Esophagus squamous epithelium (tissue), 5 donors: ENCODE measurements at places on chromosomes 11 and 22.

GRCh38 chr11:1009991-1010390 lies 26.5 kb downstream of the MUC6 start:
- no peak for DNase-seq

DNA sequence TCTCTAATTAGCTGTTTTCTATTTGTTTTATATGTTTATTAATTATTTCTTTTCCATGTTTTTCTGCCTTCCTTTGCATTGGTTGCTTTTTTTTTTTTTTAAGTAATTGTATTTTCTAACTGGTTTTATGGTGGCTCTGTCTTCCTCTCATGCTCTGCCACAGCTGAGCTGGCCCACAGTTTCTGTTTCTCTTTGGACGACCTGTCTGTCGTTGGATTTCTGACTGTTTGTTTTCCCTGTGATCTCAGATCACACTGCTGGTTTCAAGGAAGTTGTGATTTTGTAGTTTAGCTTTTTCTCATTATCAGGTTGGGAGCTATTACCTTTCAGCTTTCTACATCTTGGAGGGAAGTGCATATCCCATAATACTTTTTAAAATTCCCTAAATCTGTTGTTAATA lies 15.9 kb upstream of the OR6M1 start:
- DNase-seq = no peak

DNA sequence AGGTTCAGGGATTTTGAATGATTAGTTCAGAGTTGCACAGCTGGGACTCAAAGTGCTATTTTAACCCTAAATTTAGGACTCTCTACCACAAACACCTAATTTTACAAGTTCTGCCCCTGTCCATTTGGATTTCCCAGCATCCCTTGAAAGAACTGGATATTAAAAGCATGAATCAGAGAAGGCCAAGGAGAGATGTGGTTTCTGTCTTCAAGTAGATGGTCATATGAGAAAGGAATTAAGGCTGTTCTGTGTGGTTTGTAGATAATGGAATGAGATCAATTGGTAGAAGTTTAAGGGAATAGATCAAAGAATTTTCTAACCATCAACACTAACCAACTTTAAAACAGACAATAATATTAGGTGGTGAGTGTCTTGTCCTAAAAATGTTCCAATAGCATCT lies 106.4 kb upstream of the TENM4 start:
- DNase-seq = no peak

DNA sequence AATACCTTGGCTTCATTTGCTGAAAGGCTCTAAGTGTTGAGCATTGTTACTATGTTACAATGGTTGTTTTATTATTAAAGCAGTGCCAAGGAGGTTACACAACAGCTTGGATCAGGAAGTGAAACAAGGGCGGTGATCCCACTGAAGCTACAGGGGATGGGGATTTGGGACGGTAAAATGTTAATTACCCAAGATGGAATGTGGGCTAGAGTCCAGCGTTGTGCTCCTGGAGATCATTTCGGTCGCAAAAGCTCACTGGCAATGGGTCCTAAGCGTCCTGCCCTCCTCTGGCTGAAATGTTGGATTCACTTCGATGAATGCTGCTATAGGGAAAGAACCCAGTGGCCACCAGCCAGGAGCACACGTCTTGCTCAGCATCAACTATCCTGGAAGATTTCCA lies 48.3 kb downstream of the FAM83F start:
- DNase-seq = no peak

GRCh38 chr22:39593066-39593930 lies 22.7 kb downstream of the CACNA1I start:
- no peak for DNase-seq

GRCh38 chr11:14148653-14149273 lies 186.2 kb downstream of the SPON1 start:
- no peak for DNase-seq

DNA sequence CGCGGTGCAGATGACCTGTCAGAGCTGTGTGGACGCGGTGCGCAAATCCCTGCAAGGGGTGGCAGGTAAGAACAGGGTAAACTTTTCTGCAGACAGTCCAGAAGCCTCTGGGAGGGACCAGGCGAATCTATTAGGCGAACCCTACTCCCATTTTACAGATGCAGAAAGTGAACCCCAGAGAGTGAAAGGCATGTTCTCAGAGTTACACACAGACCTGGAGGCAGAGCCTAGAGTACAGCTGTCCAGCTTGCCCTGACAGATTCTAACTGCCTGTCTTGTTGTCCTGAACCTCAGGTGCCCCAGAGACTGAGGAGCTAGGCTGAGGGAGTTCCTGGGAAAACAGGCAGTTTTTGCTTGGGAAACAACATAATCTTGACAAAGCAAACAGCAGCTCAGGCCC lies 665 bp downstream of the CCS start:
- no peak for DNase-seq

DNA sequence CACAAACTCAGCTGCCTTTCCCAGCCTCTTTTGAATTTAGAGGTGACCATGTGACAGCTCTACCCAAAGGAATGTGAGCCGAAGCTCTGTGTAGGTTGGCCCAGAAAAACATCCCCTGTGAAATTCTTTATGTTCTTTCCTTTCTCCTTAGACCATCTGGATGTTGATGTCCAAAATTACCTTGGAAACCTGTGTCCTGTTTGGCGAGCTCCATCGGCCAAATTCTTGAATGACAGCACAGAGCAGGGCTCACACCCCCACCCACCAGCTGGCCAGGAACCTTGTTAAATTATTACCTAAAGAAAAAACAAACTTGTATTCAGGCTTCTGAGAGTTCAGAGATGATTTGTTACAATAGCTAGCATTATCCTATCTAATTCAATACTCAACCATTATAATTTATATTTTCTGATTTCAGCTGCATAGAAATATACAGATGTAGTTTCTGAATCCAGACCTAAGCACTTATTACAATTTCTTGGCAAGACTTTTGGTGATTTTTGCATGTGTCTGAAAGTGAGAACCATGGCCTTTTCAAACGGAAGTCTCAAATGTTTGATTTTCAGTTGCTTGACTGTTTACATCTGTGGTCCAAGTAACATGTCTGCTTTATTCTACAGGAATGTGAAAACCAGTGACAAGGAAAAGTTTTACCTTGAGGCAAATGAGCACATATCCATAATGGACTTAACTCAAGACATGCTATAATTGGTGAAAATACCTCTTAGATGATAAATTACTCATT lies 554.2 kb downstream of the NTM start:
- no peak for DNase-seq

DNA sequence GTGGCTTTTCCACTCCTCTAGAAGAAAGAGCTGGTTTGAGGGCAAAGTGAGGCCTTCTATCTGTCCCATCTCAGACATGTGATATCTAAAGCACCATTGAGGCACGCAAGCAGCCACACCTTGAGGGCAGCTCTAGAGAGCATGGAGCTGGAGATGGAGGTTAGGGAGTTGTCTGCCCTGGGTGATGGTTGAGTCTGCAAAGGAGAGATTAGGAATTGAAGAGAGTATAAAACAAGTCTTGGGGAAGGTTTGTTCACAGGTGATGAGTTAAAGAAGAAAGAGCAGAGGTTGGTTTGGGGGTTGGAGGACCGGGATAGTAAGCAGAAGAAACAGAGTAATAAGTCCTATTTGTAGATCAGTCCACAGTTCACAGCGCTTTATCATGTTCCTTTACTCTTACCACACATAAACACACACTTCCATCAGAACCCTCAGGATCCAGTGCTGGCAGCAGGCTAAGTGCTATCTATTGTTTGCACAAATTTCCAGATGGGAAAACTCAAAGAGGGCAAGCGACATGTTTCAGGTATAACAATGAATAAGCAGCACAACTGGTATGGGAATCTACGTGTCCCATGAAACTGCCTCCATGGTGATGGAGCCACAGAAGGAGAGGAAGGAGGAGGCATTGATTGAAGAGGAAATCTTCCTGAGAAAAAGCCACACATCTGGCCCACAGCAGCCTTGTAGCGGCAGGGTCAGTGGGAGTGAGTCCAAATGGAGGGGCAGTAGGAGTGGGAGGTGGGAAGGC lies 65.8 kb downstream of the RASSF10 start:
- DNase-seq = no peak

DNA sequence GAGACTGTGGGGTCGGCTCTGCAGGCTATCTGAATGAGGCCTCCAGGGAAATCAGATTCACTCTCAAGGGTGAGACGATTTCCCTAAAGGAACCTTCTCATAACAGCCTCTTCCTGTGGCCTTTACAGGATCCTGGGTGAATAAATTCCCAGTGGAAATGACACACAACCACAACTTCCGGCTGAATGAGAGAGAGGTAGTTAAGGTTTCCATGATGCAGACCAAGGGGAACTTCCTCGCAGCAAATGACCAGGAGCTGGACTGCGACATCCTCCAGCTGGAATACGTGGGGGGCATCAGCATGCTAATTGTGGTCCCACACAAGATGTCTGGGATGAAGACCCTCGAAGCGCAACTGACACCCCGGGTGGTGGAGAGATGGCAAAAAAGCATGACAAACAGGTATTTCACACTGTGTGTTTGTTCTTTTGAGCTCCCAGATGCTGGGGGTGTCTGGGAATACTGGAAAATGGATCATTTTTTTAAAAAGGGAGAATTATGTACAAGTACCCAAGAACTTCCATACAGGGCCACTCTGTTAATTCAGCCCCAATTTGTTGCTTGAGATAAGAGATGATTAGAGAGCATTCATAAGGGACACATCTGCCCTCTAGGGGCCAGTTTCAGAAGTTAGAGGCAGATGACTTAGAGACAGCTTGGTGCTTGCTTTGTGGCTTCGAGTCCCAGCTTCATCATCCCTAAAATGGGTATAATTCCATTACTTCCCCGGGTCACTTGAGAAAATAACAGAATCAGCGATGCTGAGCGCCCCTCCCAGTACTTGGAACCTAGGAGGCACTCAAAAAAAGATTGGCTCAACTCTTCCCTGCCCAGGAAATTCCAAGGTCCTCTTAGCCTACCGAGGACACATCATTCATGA lies 10.2 kb downstream of the SERPIND1 start:
- no peak for DNase-seq

DNA sequence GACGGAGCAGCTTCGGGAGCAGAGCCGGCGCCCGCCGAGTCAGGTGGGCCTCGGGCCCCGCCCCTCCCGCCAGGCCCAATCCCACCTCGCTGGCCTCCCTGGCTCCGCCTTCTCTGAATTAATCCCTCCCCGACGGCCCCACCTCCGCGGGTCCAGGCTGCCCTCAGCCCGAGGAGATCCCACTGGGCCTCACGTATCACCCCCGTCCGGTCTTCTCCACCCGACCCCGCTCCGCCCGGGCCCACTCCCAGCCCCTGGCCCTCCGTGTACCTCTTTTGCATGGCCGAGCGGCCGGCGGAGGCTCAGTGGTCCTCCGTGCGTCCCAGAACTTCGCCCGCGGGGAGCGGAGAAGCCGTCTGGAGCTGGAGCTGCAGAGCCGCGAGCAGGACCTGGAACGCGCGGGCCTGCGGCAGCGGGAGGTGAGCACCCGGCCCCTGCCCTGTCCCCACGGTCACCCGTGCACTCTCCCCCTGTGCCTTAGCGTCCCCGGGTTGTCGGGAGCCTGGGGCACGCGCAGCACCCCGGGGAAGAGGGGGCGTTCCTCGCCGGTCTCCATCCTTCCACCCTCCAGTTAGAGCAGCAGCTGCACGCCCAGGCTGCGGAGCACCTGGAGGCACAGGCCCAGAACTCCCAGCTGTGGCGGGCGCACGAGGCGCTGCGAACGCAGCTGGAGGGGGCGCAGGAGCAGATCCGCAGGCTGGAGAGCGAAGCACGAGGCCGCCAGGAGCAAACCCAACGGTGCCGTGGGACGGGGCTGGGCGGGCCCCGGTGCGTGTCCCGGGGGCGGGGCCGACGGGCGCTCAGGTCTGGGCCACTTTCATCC lies 2.2 kb upstream of the CD151 start:
- DNase-seq = no peak

- DNase-seq = no peak
Measured at GRCh38 chr22:50032109-50032871, 19.7 kb upstream of the IL17REL start.

- DNase-seq = no peak
Measured at GRCh38 chr22:39236321-39237317, 8.2 kb downstream of the PDGFB start.

DNA sequence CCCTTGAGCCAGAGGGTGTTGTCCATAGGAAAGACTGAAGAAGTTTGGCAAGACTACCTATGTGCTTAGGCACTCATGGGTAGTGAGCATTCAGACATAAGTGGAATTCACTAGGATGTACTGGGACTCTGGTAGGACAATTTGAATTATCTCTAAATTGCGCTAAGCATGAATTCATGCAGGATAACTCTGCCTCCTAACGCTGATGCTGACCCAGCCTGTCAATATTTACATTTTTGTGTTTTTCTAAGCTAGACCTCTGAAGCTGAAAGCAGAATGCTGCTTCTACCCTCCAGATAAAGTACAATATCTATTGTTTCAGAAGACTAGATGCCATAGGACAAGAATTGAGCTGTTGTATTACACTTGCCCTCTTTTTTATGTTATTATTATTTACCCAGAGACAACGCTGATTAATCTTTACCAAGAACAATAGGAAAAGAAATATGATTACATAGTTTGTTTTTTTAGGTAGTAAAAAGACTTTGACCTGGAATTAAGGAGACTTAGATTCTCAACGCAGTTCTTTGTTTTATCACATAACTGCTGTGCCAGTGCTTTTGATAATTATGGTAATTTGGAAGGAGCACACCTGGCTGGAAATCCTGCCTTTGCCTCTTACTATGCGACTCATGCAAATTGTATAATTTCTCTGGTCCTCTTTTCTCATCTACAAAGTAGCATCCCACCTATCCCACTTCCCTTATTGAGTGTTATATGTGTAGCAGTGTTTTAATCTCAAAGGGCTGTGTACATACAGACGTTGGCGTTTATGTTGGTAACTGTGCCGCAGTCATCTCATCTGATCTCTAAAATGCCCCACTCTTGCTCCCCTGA lies 21.2 kb upstream of the GRAMD1B start:
- no peak for DNase-seq

DNA sequence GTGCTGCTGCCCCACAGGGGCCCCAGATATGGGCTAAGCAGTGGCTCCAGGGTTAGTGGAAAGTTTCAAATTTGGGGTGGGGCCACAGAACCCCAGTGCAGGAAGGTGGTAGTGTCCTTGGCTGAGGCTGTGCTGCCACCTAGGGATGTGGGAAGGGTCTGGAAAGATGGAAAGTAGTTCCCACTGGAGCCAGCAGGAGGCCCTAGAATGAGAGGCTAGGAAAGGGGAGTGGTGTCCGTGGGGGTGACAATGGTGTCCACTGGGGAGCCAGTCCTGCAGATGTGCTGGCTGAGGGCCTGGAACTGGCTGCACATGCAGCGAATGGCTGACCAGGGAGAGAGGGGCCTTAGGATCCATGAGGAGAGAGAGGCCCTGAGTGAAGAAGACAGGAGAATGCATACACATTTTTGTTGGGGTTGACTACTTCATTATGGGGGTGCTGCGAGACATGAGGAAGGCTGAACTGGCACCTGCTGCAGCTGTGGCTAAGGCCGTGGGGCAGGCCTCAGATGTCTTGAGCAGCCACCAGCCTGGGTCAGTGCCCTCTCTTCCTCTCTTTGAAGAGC lies 21.1 kb downstream of the RFPL3 start:
- no peak for DNase-seq

- DNase-seq = no peak
Measured at GRCh38 chr11:1536065-1536843, 35.8 kb downstream of the DUSP8 start.
